ENCODE measurements at places on chromosomes 7 and 10.

GRCh38 chr7:92567460-92567859 lies 22.7 kb downstream of the FAM133B start:
- no peak for DNase-seq

DNA sequence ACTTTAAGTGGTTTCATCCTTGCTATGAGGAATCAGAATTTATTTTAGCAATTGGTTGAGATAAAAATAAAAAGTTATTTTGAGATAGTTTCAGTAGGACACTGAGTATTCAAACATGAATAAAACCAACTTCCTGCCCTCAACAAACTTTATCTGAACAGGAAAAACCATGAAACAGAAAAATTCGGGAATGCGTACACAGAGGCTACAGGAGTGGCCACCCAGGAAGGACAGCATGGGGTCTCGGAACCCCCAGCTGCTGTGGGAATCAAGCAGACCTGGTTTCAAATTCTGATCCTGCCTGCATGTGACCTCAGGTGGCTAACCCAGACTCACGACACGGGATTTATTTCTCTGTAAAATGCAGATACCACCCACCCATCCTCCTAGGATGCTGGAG lies 49.0 kb upstream of the GRID1 start:
- no peak for DNase-seq

DNA sequence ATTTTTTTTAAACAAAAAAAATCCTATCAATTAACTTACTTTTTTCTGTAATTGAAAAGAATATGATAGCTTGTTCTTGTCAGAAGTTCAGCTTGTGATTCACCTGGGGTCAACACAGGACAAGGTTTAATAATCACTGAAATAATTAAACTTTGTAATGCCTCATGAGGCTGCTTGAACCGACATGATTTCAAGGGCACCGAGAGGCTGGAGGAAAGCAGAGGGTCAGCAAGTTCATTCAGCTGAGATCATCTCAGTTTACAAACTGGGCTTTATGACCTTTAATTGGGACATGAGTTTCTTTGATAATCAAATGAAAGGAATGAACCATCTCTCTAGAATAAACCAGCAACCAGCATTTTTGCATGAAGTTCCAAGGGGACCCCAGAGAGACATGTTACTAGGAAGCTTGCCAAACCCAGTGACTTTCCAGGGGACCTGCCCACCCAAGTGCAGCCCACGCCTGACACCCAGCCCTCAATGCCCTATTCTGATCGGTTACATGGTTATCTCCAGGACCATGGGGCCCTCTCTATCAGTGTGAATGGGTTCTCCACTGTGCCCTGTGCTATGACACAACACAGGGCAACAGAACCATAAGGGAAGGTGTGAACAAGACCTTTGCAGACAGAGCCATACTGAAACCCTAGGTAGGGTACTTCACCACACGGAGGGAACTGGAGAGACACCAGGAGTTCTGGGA lies 7.8 kb upstream of the CYP3A4 start:
- DNase-seq, result no peak

GRCh38 chr7:2824678-2825461 lies 19.2 kb downstream of the GNA12 start:
- DNase-seq, result peak; percentile 62

DNA sequence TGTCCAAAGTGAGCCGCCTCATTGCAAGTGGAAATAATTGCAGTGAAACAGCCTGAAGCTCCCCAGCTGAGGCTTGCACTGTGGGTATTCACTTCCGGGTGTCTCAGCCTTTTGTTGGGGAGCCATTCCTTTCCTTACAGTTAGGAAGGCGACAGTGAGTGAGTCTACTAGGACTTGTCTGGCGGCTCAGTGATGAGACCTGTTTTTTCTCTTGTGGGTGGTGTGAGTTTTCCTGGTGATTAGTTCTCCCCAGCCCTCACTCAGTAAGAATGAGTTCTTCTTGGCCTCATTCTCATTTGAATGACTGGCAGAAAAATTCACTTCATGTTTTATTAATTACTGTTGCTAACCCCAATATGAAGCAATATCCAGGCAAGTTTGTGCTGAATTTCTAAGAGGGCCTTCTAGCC lies 2.6 kb downstream of the PGAM1 start:
- DNase-seq, result peak; percentile 50

- no peak for DNase-seq
These were observed 11.0 kb downstream of the PYROXD2 start for GRCh38 chr10:98403812-98404504.

GRCh38 chr7:124784879-124785818 lies 19.6 kb upstream of the GPR37 start:
- DNase-seq, result peak; percentile 77

GRCh38 chr10:24645784-24646183 lies 77.9 kb downstream of the ARHGAP21 start:
- DNase-seq, result no peak

- DNase-seq, result no peak
These were observed 140.7 kb downstream of the RTKN2 start for GRCh38 chr10:62127975-62128374.

DNA sequence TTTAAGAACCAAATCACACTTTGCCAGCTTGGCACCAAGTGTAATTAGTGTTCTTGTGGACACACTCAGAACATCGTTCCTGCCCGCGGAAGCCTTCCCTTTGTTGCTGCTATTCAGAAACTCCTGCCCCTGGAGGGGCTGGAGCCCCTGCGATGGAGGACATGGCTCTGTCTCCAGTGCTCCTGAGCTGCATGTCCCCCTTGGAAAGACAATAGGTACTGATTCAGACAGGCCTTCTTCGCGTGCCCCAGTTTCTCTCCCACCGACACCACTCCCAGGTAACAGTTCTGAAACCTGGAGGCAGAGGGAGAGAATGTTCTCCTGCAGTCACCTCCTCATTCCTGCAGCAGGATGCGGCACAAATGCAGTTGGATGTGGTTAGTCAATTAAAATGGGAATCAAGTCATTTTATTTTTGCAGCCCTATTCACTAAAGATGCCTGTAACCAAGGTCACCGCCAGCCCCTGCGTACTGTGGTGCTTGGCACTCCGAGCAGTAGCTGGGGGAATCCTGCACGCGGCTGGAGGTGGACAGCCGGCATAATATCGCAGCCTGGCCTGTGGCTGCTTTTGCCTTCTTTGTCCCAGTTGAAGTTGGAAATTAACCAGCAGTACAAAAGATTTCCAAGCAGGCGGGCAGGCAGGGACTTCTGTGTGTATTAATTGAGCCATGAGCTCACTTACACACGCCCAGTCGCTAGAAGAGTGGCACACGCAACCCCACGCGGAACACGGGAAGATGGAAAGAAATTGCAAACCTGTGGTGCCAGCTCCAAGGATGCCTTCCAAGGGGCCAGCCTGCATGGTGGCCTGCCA lies 205.7 kb downstream of the EBF3 start:
- DNase-seq, result peak; percentile 58

- DNase-seq, result no peak
These were observed 53.1 kb upstream of the NPS start for GRCh38 chr10:127496035-127496434.

DNA sequence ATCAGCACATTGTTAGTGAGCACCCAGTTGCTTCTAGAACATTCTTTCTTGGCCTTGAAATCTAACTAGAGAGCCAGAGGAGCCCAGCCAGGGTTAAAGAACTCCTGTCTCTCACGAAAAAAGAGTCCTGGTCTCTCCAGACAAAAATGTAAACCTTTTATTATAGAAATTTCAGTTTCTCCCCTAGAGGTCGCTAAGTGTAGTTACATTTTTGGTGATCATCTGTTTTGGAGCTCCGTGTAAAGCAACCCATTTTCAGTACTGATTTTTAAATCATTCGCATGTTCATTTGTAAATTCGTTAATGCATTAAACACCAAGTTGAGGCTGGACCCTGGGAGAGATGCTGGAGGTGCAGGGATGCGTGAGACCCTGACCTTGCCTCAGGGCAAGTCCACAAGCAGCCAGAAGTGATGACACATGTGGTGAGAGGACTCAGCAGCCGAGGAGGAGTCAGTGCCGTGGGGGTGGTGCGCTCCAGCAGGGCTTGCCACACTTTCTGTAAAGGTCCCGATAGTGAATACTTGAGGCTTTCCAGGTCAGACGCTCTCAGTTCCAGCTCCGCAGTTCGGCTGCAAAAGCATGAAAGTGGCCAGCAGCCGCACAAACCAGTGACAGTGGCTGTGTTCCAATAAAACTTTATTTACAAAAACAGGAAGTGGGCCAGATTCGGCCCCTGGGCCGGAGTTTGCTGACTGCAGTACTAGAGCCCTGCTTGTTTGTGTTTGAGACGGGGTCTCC lies 578.6 kb upstream of the FOXK1 start:
- peak; percentile 18 for DNase-seq

- no peak for DNase-seq
These were observed 108.4 kb downstream of the LYZL1 start for GRCh38 chr10:29397221-29397620.

DNA sequence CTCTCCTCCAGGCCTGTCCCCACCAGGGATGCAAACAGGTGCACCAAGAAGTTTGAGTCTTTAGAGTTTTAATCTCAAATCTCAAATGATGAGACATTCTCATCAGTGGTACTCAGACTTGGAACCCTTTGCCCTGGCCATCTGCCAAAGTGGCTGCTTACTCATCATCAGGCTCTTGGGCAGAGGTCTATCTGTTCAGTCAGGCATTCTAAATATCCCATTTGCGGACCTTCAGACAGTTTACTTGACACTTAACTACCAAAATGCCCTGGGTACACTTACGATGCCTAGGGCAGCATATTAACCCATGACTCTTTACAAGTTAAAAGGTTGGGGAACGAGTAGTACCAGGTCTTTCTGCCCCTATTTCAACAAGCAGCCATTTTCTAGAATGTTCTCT lies 61.2 kb upstream of the YAE1 start:
- DNase-seq, result peak; percentile 75

DNA sequence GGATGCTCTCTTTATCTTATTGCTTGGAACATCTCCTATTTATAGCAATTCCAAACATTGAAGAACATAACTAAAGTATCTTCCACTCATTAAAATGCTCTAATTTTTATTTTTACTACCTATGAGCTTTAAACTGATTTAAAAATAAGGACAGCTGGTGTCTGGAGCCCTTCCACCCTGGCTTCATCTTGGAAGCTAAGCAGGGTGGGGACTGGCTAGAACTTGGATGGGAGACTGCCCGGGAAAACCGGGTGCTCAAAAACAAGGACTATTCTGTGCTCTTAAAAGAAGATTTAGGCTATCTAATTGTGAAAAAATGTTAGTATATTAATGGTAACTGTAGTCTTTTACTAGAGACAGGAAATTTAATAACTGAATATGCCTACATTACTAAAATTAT lies 69.2 kb downstream of the ARMC3 start:
- peak; percentile 42 for DNase-seq

DNA sequence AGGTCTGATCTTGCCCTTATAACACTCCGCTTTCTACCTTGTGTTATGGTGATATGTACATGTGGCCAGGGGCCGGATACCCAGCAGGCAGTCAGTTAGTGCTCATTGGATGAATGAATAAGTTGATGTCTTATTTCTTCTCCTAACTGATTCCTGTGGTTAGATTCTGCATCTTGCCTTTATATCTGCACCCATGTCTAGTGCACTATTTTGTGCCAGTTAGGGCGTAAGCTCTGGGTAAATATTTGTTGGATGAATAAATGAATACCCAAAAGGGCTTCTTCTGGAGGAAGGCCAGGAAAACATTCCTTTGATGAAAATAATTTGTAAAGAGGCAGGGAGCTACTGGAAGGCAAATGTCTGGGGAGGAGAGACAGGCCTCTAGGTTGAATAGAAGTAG lies 148.2 kb downstream of the CHN2 start:
- peak; percentile 80 for DNase-seq

DNA sequence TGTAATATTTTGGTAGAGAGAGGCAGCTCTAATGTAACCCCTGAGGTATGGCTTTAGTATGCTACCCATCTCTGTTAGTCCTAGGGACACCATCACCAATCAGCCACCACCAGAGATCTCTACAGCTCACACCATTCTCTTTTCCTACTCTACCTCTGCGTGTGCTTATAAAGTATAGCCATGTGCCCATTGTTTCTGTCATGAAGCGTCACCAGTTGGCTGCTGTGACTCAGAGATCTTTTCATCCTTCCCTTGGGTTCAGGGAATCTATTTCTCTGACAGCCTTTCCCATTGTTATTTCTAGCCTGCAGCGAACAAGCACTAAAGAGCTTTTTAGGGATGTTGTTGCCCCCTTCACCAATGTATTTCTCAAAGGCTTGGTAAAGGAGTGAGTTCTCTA lies 103.3 kb downstream of the TPST1 start:
- peak; percentile 56 for DNase-seq

- DNase-seq, result peak; percentile 97
These were observed 35.7 kb downstream of the NAPEPLD start for GRCh38 chr7:103113164-103113563.

DNA sequence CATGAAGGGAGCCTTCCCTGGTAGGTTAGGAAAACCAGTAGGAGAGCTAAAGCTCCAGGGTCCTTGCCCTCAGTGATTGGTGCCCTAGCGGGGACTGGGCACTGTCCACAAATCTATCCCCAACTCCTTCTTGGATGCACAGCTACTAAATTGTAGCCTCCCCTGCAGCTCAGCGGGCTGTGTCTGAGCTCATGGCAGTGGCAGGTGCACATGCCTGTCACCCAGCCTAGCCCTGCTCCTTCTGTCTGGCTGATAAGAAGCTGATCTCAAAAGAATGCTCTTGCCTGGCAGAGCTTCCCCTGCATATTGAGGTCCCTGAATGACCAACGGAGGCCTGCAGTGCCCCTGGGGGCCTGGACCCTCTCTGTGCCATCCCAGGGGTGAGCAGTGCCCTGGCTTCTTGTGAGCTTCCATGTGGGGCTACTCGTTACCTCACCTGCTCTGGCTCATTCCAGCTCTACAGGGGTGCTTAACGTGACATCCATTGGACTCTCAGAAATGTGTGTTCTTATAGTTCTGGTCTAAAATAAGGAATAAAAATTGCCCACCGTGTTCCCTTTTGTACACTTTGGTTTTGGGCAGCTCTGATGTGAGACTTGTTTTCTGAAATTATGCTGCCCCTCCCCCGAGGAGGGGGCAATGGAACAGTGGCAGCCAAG lies 59.8 kb upstream of the ANTXRL start:
- DNase-seq, result no peak

GRCh38 chr10:21337171-21337792 lies 188.2 kb downstream of the SKIDA1 start:
- no peak for DNase-seq

GRCh38 chr7:130024390-130024789 lies 26.8 kb downstream of the ZC3HC1 start:
- no peak for DNase-seq

DNA sequence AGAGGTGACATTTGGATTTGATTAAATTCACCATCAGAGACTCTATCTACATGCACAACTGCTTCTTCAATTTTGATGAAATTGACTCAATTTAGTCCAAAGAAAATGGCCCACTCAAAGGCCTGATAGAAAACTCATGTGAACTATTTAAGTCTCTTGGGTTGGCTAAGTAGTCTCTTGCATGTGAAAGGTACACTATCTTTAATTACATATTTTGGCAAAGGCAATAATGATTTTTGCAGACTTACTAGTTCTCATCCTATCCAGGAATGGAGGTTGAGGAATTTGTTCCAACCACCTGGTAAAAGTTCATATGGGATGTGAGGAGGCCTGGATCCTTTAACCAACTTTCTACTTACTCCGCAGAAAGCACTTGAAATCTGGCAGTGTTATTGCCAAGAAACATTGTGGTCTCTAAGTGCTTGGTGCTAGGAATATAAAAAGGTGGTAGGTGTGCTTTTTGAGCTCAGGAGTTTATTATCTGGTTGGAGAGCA lies 618.6 kb upstream of the MKI67 start:
- DNase-seq, result no peak

- no peak for DNase-seq
These were observed 633 bp upstream of the EBLN1 start for GRCh38 chr10:22218448-22218847.

All from astrocyte of the hippocampus (primary cell).